NCI-H1694 (cell line): ENCODE measurements at places on chromosomes 3 and 15.

DNA sequence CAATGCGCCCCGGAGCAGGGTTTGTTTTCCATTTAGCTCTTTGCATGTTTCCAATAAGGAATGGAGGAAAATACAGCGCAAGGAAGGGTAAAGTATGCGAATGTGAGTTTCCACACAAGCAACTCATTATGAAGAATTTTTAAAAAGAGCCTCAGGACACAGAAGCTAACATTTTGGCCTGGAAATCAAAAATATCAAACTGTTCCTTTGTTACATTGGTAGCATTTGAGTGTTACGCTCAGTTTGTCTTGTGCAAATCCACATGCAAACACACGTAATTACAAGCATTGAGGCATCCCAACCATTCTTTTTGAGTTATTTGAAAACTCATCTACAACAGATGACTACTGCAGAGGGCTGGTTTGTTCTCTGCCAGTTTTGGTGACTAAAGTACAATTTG, 93.0 kb upstream of the SNRPA1 start:
- DNase-seq, result no peak

- no peak for DNase-seq
Measured at GRCh38 chr3:68912376-68912775, 20.0 kb downstream of the TAFA4 start.

- no peak for DNase-seq
Measured at GRCh38 chr3:149596134-149596770, 61.6 kb downstream of the WWTR1 start.

DNA sequence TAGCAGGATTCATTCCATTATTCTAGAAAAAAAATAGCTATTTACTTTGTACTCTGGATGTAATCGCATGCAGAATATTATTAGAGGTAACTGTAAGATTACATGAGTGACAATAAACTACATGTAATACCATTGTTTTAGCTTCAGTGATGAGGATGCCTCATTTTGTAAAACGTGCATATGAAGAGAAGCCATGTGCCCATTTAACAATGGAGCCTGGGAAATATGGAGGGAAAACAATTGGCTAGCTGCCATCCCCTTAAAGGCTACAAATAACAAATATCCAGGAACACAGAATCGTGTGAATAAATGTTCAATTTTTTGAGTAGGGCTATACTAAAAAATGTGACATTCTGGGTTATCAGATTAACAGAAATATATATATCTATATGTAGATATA, 151.1 kb downstream of the SAMMSON start:
- DNase-seq, result no peak

DNA sequence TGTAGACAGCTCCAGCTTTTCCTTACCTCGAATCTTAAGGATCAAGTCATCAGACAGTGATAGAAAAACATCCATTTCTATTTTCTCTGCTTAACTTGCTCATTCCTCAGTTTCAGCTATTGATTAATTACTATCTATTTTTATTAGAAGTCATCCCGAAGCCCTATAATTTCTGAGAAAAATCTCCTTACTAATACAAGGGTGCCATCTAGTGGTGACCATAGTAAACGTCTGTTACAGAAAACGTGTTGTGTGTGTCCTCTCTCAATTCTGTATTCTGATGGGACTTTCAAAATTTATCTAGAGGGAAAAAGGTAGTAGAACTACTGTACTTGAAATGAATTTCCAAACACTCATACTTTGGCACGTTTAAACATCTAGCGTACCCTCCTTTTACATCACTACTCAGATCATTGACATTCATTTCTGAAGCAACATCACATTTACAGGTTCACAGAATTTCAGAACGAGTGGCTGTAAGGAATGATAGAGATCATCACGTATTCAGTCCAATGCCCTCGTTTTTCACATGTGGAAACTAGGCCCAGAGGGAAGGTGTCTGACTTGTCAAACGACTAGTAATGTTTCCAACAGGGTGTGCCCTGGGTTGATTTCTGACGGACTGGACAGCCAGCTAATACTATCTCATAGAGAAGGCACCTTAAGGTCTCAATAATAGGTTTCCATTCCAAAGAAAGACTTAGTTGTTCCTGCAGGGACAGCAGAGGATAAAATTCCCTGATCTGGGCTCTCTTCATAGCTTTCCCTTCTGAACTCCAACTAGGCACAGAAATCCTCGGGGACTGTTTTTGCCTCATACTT, 25.6 kb downstream of the HACD2 start:
- DNase-seq, result peak; percentile 60

GRCh38 chr3:165642761-165643420, 194.3 kb downstream of the BCHE start:
- no peak for DNase-seq

GRCh38 chr3:134381831-134382442, 7.7 kb upstream of the AMOTL2 start:
- DNase-seq, result no peak

- DNase-seq, result no peak
Measured at GRCh38 chr3:50205413-50206276, 574 bp downstream of the SLC38A3 start.

DNA sequence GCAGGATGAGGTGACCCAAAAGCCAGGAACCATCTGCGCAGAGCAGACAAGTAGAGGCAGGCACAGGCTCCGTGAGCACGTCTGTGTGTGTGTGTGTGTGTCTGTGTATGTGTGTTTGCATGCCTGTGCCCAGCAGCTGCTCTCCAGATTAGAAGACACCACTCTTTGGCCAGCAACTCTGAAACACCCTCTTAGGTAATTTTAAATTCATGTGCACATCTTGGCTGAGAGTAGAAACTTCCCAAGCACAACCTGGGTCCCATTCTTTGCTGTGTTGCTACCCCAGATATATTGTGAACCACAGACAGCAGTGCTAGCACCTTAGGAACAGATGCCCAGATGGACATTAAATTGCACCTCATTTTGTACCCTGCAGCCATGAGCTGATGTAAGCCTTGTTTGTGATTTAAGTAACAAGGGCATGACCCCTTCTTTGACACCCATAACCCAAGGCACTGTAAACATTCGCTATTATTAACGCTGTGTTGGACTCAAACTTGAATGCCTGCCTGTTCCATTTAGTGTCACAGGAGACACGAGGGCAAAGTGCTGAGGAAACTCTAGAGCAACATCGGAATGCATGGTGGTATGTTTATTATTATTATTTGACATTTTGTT, at the start of gene FILIP1L:
Gene FILIP1L (minus strand): TSS at position 89 of the 618 bp plus-strand sequence.
- no peak for DNase-seq

DNA sequence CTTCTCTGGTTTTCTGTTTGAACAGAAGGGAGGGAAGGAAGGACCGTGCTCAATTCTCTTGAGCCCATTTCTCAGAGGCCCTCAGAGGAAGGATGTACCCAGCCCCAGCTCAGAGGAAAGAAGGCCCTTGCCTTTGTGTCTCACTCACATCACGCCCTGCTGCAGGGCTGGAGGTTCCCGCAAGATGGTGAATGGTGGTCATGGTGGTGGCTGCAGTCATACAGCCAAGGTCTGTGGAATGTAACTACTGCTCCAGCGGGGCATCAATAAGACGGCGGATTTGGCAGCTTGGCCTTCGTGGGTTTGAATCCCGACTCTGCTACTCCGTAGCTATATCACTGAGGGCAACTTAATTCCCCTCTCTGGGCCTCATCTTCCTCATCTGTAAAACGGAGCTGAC, 62.9 kb downstream of the SLC6A1 start:
- DNase-seq, result no peak

GRCh38 chr3:28139288-28139687, 102.1 kb upstream of the CMC1 start:
- no peak for DNase-seq

GRCh38 chr3:100966807-100967206, 26.4 kb downstream of the ABI3BP start:
- no peak for DNase-seq

- DNase-seq, result no peak
Measured at GRCh38 chr3:55662683-55663082, 175.6 kb upstream of the WNT5A start.

GRCh38 chr3:74004386-74004785, 379.6 kb upstream of the PDZRN3 start:
- DNase-seq, result no peak

- no peak for DNase-seq
Measured at GRCh38 chr3:34793057-34793456, 846.3 kb upstream of the ARPP21 start.

DNA sequence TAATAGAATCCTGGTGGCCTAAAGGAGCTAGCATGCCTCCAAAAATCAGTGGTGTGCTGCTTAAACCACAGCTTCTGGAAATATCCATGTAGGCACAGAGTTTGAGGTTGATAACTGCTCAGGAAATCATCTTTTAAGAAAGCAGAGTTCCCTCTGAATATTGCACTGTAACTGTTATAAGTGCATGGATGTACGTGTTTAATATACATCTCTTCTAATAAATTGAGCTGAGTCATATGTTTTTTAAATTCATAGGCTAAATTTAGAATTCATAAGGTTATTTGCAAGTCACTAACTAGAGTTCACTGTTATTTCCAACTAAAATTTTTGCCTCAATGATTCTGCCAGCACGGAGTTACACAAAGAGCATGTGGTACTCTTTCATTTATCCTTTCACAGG, 68.9 kb downstream of the MYH15 start:
- DNase-seq, result no peak

- DNase-seq, result no peak
Measured at GRCh38 chr3:81496407-81497104, 264.9 kb downstream of the GBE1 start.

DNA sequence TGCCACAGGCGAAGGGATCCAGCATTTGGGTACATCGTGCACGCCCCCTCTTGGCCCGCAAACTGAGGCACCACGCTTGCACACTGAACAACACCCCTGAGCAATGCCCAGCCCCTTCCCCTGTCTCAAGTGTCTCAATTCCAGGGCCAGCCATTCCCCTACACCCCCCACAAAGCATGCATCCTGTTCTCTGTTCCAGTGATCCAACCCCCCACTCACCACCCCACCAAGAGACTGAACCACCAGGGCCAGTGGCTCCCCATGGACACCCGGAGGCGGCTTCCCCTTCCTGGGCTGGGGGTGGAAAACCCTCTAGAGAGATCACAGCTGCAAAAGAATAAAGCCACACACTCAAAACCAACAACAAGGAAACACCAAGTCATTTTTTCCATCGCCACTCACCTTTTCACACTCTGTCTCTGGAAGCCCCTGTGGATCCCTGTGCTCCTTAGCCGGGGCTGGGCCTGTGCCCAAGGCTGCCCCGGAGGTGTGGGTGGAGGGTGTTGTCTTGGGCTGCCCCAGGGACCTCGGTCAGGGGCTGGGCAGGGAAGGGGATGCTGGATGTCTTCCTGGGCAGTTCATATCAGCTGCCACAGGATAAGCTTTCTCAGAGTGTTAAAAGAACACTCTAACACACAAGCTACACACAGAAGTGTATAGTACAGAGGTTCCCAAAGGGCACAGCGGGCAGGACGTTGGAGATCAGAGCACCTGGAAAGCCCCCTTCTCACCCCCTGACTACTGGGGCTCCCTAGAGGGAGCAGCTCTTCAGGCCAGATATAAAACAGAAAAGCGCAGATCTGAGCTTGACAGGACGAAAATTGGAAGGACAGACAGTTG, 92.5 kb downstream of the CHSY1 start:
- no peak for DNase-seq

GRCh38 chr3:53102601-53103147, 27.6 kb downstream of the RFT1 start:
- no peak for DNase-seq

- no peak for DNase-seq
Measured at GRCh38 chr3:13014755-13015285, 58.4 kb downstream of the IQSEC1 start.

DNA sequence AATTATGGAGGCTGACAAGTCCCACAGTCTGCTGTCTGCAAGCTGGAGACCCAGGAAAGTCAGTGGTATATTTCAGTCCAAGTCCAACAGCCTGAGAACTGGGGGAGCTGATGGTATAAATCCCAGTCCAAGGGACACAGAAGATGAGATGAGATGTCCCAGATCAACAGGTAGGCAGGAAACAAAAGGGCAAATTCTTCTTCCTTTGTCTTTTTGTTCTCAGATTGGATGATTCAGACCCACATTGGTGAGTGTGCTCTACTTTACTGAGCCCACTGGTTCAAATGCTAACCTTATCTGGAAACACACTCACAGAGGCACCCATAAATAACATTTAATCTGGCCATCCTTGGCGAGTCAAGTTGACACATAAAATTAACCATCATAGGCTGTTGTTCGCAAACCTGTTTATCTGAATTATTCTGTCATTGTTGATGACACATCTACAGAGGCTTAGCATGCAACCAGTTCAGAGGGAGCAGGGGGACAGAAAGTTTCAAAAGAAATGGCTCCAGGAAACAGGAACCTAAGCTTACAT, 62.7 kb upstream of the ITGA11 start:
- DNase-seq, result no peak

DNA sequence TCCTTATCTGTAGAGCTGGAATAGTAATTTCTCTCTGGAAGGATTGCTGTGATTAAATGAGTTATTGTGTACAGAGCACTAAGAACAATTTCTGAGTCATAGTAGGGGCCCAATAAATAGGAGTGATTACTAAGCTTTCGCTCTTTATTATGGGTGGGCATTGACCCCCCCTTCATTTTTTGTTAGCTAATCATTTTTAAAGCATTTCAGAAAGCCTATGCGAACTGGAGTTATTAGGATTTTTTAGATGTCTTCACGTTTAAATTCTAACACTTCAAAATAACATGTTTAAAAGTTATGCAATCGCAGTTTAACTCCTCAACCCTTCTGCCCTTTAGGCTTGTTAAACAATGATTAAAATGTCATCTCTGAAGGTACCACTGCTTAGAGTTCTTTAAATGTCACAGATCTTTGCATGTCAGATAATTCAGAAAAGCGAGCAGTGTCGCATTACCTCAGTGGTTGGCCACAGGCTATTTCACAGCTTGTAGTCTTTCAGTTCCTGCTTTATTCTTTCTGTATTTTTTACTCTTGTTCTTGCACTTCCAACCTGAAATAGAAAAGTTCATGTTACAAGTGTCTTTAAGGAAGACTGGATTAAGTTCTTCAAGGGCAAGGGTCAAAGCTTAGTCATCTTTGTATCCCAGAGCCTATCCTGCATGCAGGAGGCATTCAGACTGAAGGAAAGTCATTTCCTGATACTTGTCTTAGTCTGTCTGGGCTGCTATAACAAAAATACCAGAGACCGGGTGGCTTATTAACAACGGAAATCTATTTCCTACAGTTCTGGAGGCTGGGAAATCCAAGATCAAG, 102.9 kb downstream of the FNDC3B start:
- no peak for DNase-seq

GRCh38 chr15:71752604-71753289, 57.6 kb upstream of the NR2E3 start:
- peak; percentile 41 for DNase-seq

GRCh38 chr3:156535162-156535627, 19.7 kb downstream of the SSR3 start:
- no peak for DNase-seq
